ENCODE measurements at places on chromosomes 11 and 22.
A peak's percentile ranks its signal among the peaks of the same experiment; 100 is the strongest.

DNA sequence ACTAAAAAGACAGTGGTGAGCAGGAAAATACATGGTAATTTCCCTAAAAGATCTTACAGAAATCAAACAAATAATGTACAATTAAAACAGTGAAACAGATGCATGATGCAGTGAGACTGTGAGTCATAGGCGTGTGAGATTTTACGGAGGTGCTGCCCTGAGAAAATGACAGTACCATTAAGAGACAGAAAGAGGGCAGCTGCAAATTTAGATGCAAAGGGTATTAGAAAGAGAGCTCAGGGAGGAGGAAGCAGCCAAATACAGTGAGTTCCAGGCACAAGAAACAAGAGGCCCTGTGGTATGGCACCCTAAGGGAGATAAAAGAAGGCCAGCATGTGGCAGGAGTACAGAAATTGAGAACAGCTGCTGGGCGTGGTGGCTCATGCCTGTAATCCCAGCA lies 88.5 kb upstream of the FIBIN start:
- no peak for DNase-seq

- no peak for DNase-seq
These were observed 49.2 kb upstream of the EMID1 start for GRCh38 chr22:29156507-29156906.

GRCh38 chr22:37804881-37805809 lies 2.6 kb upstream of the GCAT start:
- no peak for DNase-seq

DNA sequence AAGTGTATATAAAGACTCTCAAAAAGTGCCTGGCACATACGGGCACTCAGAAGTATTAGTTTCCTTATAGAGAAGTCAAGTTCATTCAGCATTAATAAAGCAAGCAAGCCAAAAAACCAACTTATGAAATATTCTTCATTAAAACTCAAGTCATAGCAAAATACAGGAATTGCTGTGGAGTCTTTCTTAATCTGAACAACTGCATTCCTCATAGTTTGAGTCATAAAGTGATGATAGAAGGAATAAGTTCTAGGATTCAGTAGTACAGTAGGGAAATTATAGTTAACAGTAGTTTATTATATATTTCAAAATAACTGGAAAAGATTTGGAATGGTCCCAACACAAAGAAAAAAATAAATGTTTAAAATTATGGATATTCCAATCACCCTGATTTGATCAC lies 200.3 kb downstream of the C11orf91 start:
- no peak for DNase-seq

- DNase-seq = no peak
These were observed 192.1 kb downstream of the IGLL1 start for GRCh38 chr22:23387827-23388516.

DNA sequence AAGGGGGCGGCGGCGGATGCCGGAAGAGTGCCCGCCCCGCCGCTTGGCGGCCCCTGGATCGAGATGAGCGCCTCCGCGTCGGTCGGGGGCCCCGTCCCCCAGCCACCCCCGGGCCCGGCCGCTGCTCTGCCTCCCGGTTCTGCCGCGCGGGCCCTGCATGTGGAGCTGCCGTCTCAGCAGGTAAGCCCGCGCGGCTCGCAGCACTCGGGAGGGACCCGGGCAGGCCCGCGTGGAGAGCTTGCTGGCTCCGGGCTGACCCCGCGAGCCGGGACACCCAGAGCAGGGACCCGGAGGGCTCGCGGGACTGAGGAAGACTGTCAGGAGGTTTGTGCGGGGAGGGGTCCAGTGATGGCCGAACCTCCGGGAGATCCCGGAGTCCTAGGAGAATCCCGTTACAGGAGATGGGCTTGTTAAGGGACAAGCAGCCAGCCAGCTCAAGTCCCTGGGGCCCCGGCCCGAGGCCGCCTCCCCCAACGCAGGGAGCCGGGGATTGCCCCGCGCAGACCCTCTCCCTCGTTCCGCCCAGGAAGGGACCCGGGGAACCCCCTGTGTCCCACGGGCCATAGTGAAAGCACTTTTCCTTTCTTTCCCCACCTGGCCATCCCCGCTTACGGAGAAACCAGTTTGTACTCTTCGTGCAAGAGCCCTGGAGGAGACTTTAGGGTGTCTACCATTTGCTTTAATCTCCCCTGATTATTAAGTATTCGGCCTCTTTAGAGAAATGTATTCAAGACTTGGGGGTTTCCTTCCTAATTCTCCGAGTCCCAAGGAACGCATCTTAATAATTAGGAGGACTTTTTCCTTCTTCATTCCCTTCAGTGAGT lies 547 bp downstream of the UVRAG start:
- no peak for DNase-seq

GRCh38 chr22:36180038-36180880 lies 19.7 kb upstream of the APOL3 start:
- peak; percentile 36 for DNase-seq

DNA sequence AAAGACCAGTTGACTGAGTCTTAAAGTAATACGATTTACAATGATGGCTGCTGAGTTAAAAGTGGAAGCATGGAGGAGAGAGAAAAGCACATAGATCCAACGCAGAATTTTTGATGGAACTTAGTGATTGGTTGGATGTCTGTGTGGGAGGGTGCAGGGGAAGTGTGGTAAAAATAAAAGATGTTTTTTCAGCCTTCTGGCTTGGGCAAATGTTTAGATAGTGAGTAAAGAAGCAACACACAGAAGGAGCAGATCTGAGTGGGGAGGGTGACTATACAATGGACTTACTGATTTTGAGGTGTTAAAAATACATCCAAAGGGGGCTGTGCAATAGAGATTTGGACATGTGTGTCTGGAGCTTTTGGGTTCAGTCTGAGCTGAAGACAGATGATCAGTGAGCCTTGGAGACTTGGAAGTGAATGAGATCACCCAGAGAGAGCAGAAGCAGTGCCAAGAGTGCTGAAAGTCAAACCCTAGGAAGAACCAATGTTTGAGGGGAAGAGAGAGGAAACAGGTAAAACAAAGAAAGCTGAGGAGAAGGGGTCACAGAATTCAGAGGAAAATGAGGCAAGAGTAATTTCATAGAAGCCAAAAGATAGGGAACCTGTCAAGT lies 8.6 kb downstream of the GRIA4 start:
- DNase-seq = no peak

DNA sequence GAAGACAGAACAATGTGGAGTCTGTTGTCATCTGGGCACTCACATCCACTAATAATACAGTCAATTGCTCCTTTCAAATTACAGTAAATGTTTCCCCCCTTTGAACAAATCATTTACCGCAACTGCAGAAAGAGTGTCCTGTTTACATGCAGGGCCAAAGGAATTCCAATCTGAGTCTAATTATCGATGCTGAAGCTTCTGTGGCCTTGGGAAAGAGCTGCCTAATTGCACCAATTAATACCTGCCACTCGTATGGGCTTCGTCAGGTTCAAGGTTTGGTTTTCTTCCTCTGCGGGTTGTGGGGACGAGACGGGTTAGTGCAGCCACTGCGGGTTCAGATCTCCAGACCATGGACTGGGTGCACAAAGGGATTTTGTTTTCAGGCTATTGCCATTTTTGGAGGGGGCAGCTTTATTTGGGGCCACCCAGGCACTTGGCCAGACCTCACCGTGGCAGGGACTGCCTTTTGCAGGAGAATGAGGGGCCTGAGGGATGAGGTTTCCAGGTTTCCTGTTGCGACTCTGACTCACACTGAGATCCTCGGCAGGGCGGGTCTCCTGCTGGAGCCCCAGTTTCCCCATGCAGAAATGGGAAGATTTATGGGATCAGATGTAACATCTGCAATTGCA lies 147.6 kb downstream of the MIAT start:
- no peak for DNase-seq

- no peak for DNase-seq
These were observed 12.0 kb upstream of the PHLDA2 start for GRCh38 chr11:2940921-2941821.

GRCh38 chr11:58914821-58915543 lies 24.3 kb upstream of the GLYATL1 start:
- DNase-seq = no peak

GRCh38 chr22:25598609-25599008 lies 34.1 kb downstream of the GRK3 start:
- no peak for DNase-seq

- no peak for DNase-seq
These were observed 75.9 kb downstream of the KCNQ1 start for GRCh38 chr11:2520736-2521035.

DNA sequence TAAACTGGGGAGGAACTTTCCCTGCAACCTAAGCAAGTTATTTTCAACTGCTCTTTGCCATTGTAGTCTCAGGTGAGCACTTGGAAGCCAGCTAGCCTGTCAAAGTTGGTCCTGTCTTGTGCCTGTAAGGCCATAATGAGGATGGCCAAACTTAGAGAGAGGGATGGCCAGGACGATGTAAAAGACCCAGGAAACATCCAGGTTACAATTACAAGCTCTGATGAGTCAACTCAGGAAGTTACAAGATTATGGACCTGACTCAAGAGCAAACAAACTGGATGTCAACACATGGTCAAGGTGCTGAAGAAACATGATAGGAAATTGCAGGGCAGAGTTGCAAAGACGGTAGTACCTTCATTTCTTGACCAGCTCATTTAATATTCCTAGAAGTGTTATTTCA lies 1.6 kb downstream of the GTPBP1 start:
- no peak for DNase-seq

DNA sequence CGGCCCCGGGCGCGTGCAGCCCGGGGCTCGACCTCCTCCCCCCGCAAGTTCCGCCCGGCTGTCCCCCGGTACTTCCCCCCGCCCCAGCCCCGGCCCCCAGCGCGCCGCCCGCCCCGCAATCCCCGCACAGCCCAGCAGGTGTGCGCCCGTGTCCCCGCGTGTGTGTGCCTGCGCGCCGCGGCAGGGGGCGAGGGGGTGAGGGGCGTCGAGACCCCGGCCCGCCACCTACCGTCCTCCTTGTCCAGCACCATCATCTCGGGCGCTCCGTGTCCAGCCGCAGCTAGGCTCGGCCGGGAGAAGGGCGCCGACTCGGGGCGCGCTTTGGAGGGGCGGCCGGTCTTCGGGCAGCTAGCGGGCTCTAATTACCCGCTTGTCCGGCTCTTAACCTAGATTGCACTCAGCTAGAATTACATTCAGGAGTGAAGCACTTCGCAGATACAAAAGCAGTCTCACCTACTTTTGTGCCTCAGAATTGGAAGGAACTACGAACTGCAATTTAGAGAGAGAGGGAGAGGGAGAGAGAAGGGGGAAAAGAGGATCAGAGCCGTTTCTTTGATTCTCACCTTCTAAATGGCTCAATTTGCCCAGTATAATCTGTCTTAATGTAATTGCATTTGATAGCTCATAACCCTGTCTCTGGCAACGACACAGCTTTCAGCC lies 439 bp downstream of the LMO1 start:
- DNase-seq = no peak

DNA sequence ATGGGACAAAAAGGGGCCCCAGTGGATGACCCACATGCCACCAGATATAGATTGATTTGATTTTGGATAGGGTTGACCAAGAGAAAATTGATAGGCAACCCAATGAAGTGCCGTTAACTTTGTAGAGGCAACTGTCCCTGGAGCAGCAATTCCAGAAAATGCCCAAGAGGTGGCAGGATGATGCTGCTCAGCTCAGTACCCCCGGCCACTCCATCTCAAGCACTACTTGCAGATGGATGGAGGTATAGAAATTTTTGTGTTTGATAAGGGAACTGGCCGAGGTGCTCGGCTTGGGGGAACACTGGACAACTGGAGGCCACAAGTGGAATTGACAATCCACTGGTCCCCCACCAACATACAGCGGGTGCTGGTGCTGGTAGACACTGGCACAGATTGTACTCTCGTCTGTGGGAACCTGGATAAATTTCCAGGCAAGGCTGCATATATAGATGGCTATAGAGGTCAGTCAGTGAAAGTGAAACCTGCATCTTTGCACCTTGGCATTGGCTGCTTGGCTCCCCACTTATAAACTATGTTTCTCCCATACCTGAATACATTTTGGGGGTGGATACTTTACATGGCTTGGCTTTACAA lies 86.3 kb downstream of the CCDC83 start:
- DNase-seq = peak; percentile 37

- DNase-seq = no peak
These were observed 106.9 kb upstream of the SORL1-AS1 start for GRCh38 chr11:121559606-121560200.

DNA sequence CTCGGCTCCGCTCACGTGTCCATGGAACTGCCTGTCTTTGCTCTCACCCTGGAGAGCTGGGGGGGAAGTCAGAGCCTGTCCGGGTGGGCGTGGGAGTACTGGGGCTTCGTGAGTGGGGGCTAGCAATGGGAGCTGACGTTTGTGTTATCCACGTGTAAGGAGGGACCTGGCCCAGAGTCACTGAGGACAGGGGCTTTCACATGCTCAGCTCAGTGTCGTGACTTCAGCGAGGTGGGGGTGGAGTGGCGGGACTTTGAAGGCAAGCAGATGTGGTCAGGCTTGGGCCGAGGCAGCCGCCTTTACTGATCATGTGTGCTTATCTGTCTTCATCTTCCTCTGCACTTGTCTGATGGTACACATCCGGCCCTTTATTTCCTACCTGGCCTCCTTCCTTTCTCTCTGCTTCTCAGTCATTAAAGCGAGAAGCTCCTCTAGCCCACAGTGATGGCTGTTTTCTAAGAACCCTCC lies 113.1 kb upstream of the NNMT start:
- DNase-seq = no peak

- DNase-seq = no peak
These were observed 12.4 kb downstream of the SCYL1 start for GRCh38 chr11:65537296-65537597.

- no peak for DNase-seq
These were observed 67.6 kb upstream of the MTMR2 start for GRCh38 chr11:95991545-95991944.

DNA sequence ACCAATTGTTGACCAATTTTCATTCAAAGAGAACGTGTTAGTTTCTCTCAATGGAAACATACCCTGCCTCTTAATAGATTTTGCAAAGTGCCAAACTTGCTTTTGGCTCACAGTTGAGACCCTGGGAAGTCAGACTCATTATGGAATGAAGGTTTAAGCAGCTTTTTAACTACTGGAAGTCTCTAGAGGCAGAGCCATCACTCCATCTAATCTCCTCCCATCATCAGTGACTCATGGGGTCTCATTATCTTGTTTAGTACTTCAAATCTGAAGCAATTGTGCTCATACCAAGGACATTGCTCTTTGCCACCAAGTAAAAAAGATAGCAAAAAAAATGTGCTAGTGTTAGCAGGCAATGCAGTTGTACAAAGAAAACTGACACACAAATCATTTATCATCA lies 537.1 kb upstream of the LRRC4C start:
- DNase-seq = no peak

- DNase-seq = no peak
These were observed 30.6 kb downstream of the CAPN1 start for GRCh38 chr11:65212226-65212801.

DNA sequence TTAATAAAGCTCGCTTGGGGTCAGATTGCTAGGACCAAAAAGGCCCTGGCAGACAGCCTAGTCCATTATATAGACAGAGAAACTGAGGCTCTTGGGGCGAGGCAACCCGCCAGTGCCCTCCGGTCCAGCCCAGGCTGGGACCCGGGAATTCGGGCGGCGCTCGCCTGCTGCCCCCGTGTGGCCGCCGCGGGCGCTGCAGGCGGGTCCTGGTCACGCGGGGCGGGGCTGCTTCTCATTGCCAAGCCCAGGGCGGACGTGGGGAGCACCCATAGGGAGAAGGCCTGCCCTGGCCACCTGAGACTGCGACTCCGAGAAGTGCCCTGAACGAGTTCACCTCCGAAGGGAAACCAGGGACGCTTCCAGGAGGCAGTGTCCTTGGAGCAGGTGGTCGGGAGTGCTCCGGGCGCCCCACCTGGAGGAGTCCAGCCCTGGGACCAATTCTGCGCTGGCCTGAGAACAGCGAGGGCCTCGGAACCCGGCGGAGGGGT lies 36.0 kb upstream of the CSNK1E start:
- no peak for DNase-seq
